ENCODE measurements at places on chromosomes 13 and 19.

DNA sequence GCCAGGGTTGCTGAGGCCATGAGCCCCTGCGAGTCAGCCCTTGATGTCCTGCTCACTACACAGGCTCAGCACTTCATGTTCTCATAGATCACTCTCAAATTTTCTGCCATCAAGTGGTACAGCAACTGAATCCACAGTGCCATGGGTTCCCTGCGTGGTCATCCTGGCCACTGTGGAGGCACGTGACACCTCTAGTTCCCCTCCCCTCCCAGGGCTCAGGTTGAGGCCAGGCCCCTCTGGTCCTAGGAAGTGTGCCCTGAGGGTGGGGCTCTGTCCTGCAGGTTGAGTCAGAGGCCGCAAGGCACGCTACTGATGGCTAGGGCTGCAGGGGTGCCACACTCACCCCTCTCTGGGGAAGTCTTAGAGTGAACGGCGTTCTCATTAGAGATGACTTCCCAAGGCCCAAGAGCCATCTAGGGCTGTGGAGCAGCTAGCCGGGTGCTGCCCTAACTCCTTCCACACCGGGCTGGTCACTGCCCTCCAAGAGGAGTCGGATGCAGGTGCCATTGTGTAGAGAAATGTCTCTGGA, 39.8 kb upstream of the TPM4 start:
- DNase-seq = no peak

DNA sequence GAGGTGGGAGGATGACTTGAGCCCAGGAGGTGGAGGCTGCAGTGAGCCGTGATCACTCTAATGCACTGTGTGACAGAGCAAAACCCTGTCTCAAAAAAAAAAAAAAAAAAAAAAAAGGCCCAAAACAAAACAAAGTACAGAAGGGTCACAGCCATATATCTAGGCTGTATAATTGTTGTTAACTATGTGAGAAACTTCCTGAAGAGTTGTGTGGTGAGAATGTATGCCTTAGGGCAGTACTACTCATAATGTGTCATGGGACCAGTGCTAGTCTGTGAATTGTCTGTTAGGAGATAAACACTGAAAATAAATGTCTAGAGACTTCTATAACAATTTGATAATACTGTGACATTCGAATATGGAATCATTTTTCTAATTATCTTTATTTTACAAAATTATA, 43.1 kb downstream of the PAN3 start:
- no peak for DNase-seq

GRCh38 chr13:28817204-28817603, 2.9 kb upstream of the MTUS2 start:
- DNase-seq = no peak

DNA sequence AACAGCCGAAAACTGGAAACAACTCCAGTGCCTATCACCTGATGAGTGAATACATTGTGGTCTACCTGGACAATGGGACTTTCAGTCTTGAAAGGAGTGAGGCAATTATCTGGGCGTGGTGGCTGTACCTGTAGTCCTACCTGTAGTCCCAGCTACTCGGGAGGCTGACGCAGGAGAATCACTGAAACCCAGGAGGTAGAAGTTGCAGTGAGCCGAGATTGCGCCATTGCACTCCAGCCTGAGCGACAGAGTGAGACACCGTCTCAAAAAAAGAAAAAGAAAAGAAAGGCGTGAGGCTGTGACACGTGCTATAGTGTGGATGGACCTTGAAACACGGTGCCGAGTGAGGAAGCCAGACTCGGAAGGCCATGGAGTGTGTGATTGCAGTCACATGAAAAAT, 4.1 kb upstream of the NTN5 start:
- DNase-seq = no peak

DNA sequence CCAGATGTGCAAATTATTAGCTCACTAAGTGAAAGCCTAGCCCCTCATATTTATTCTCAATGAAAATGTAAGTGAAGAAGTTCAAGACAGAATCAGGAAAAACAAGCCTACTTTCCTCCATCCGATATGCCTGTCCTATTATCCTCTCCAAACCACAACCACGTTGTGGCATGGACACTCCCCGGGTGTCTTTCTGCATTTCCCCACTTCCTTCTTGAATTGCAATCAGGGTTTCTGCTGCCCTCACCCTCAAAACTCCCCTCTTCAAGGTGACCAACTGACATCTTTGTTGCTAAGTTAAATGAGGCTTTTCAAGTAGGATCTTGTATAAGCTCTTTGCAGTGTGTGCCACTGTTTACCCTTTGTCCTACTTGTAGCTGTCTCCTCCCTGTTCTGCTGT, 11.8 kb downstream of the SLC25A30 start:
- DNase-seq = no peak

GRCh38 chr13:110410936-110411687, 104.0 kb downstream of the COL4A2 start:
- DNase-seq = no peak

- peak; percentile 13 for DNase-seq
Measured at GRCh38 chr13:101416181-101417042, at the start of gene NALCN. NALCN (minus strand) TSS chr13:101416508; CDS start chr13:101399126, 17,382 bp downstream.

DNA sequence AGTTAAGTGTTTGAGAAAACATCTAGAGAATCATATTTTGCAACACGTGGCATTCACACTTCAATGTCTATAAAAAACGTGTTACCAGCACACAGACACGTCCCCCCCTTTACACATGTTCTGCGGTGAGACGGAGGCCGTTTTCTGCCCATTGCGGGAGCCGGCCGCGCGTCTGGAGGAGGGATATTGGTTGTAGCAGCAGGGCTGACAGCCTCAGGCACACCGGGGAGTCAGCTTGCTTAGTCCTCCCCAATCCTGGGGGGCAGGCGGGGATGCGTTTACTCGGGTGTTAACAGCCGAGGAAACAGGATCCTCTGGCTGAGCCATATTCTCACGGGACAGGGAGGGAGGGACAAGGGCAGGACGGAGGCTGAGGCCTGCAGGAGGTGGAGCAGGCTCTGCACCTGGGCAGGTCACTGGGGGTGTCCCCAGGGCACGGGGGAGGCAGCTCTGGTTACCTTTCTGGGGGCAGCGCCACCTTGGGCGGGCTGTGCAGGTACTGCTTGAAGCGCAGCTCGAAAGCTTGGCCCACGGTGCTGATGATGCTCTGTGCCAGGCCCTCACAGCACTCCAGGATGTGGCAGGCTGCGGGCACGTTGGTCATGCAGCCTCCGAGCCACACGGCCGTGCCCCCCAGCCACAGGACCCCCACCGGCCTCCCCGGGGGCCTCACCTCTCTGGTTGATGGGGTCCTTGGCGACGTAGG, 25.0 kb downstream of the SHC2 start:
- no peak for DNase-seq

DNA sequence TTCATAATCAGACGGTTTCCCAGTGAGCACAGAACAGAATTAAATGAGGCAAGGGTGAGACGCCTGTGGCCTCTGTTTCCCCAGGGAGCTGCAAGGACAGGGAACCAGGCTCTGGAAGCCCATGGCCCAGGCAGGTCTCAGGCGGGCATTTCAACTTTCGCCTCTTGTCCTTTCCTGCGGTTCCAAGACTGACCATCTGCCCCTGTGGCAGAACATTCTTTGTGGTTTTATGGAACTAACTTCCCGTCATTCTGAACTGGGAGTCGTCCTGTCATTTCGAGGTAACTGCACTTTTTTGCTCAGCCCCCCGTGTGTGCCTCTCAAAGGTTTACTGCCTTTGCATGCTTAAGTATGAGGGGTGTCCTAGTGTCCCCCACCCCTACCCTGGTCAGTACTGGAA, 70.9 kb downstream of the KL start:
- DNase-seq = no peak

- no peak for DNase-seq
Measured at GRCh38 chr13:110070046-110070445, 236.9 kb downstream of the COL4A1 start.

DNA sequence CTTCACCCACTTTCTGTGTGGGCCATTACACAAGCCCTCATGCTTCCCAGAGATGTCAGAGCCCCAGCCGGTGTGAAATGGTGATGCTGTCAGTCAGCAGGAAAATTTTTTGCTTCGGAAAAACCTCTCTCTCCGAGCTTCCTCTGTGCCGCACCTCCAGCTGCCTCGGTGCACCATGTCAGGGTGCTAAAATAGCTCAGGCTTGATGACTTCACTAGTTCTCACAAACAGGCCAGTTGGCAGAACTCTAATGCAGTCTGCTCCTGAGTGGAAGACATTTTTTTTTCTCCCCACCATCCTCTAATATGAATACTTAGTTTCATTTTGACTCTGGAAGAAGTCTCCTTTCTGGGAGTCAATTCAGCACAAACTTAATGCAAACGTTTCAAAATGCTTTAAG, 71.3 kb downstream of the KLF12 start:
- no peak for DNase-seq

GRCh38 chr13:61777899-61778298, 362.2 kb upstream of the PCDH20 start:
- no peak for DNase-seq

- no peak for DNase-seq
Measured at GRCh38 chr13:31898378-31899071, 133.0 kb upstream of the FRY start.

- DNase-seq = no peak
Measured at GRCh38 chr19:41239363-41239762, 20.3 kb downstream of the AXL start.

GRCh38 chr13:41241626-41242025, 21.8 kb downstream of the MTRF1 start:
- no peak for DNase-seq

- DNase-seq = no peak
Measured at GRCh38 chr13:28333204-28333881, 161.6 kb downstream of the FLT1 start.

DNA sequence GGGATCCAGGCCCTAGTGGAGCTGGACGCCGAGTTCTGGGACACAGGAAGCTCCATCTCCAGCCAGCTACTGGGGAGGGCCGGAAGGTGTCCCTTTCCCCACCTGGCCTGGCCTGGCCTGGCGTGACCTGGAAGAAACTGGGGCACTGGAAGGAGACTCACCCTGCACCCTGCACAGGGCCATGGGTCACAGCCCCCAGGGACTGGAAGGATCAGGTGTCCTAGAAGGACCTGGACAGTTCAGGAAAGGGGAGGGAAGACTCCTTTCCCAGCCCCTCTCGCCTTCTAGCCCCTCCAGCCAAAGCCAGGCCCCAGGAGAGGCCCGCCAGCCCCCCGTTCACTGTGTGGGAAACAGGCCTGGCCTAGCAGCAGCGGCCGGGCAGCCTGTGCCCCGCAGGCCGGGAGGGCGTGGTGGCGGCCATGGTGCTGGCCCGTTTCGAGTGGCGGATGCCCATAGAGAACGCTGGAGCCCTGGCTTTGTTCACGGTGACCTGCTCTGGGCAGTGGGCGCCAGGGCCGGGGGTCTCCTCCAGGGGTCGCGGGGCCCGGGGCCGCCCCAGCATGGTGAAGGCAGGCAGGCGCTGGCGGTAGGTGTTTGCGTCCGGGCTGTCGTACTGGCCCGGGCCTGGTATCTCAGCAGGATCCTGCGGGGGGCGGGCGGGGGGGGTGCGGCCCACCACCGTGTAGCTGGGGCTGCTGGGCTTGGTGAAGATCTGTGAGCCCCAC, 2.8 kb upstream of the SHC2 start:
- DNase-seq = no peak

- no peak for DNase-seq
Measured at GRCh38 chr13:95605448-95606125, 38.9 kb downstream of the DZIP1 start.

DNA sequence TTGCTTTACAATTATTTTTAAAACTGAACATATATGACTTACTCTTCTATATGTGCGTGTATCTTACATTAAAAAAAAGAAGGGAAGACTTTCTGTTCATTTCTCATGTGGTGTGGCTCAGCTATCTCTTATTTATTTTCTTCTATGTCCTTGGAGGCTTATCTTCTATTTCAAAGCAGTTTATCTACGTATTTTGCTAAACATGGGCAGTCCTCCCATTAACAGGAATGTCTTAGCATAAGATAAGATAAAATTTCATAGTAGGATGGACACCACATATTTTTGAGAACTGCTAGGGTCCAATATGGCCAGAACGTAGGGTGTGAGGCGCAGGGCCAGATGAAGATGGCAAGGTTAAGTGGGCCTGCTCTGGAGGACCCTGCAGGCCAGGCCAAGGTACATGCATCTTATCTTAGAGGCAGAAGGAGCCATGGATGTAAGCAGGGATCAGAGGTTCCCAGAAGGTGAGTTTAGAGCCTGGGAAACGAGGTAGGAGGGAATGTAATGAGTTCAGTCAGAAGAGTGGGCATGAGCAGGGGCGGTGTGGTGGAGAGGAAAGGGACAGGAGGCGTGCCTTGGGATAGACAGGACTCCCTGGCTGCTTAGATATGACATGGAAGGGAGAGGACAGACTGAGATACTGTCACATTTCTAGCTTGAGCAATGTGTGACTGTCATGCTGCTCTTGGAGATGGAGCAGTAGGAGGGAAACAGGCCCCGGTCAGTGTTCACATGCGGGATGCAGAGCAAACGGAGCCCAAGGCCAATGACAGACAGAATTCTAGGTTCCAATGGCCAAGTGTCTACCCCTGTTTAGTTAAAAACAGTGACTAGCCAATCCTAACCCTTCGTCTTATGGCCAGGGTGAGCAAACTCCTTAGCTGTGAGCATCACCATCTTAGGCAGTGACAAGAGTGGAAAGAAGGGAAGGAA, 68.6 kb upstream of the MEDAG start:
- DNase-seq = no peak

GRCh38 chr19:49210901-49211451, 53.4 kb downstream of the TRPM4 start:
- no peak for DNase-seq

GRCh38 chr13:59681636-59682311, 482.0 kb downstream of the DIAPH3 start:
- DNase-seq = no peak

DNA sequence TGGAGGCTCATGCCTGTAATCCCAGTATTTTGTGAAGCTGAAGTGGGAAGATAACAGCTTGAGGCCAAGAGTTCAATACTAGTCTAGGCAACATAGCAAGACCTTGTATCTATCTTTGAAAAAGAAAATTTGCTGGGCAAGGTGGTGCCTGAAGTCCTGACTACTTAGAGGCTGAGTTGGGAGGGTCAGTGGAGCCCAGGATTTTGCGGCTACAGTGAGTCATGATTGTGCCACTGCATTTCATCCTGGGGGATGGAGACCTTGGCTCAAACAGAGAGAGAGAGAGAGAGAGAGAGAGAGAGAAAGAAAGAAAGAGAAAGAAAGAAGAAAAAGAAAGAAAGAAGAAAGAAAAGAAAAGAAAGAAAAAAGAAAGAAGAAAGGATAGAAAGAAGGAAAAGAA, 1872.3 kb upstream of the PCDH20 start:
- no peak for DNase-seq

DNA sequence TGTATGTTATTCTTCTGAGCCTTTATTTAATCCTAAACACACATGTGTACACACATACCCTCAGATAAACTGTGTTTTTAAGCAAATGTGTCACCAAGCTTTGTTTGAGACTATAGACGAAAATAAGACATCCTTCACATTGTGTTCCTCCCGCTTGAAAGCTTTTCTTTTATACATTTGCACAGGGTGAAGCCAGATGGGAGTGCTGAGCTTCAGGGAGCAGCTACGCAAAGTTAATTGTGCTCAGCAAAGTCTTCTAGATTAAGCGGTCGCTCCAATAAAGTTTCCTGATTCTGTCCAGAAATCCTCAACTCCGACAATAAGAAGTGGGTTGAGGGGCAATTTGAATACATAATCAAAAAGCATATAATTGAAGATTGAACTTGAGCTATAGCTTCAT, 117.2 kb upstream of the ARGLU1 start:
- no peak for DNase-seq

All from activated gamma-delta T cell (primary cell).